ENCODE measurements at places on chromosomes 4 and X. TPM values are rescaled to one million over a fixed set of nuclear protein-coding genes. Genes with fewer than 3 reads are reported as not detected.

Gene SMR3B
- not detected for total RNA-seq

Gene SPANXD
- not detected for total RNA-seq

Gene IQCM
- total RNA-seq, result 0.68 TPM

GRCh38 chr4:123093236-123093635 is 170.8 kb upstream of the NUDT6 start:
- no peak for DNase-seq

DNA sequence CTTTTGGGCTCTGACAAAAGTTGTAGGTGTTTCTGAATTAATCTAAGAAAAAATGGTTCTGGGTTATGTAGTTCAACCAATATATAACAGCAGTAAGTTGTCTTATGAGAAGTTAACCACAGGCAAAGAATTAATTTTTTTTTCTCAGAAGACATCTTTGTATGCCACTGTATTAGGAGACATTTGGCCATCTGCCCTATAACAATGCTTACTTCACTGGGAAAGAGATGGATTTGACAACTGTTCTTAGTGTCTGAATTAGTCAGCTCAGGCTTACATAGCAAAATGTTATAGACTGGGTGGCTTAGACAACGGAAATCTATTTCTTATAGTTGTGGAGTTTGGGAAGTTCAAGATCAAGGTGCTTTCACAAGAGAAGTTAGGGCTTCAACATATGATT is 508.1 kb downstream of the STIM2 start:
- no peak for DNase-seq

DNA sequence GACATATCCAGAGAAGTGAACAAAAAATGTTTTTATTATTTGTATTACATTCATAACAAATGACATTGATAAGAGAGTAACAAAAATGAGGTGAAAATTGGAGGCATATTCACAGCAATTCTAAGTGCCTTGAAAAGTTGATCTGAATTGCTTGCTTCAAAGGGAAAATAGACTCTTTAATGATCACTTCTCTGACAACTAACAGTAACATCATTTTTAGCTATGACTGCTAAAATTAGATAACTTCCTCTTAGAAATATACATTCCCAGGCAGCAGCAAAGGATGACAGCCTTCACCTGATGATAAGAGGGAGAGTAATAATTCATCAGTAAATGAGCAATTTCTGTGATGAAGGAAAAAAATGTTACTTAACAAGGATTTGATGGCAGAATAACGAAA is 472.5 kb downstream of the PCDH10 start:
- DNase-seq, result no peak

GRCh38 chrX:150692296-150692695 is 900 bp upstream of the MTMR1 start:
- DNase-seq, result no peak

DNA sequence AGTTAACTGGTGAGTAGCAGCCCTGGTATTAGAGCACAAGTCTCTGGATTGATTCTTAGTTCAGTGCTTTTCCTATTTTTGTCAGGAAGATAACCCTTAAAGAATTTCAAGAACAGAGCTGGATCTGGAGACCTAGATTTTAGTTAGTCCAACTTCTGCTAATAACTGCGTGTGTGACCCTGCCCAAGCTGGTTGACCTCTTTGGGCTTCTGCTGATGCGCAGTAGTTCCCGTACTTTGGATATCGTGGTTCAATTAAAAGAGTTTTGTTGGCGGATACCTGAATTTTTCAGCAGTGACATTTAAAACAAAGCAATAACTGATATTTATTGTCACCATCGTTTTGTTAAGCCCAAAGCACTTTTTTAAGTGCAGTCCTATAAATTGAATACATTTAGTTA is 9.3 kb downstream of the MSMO1 start:
- DNase-seq, result no peak

DNA sequence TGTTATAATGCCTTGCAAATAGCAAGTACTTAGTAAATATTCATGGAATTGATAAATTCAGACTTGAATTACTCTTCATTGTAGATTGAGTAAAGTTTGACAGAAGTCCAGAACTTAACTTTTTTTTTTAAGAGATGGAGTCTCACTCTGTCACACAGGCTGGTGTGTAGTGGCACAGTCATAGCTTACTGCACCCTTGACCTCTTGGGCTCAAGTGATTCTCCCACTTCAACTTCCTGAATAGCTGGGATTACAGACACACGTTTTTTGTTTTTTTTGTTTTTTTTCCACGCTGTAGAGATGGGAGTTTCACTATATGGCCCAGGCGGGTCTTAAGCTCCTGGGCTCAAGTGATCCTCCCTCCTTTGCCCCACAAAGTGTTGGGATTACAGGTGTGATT is 32.1 kb downstream of the UBE2K start:
- DNase-seq, result no peak

GRCh38 chr4:76238236-76238635 is 13.3 kb upstream of the FAM47E start:
- DNase-seq, result no peak

GRCh38 chr4:93751411-93751810 is 77.1 kb upstream of the ATOH1 start:
- DNase-seq, result no peak

DNA sequence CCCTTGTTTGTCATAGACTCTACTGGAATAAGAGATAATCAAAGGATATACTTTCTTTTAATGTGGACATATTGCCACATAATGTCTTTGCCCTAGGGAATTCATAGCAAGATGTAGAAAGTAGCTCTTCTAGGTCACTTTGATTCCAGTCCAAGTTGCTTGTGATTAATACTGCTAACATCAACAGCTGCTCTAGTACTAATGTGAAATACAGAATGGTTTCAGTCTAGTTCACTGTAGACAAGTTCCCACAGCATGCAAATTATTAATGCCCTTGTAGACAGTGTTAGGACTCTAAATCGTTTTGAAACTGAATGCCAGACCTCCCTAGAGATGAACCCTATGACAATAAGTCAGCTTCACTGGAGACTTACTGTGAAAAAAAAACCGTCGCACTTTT is 494.6 kb upstream of the ATOH1 start:
- no peak for DNase-seq

DNA sequence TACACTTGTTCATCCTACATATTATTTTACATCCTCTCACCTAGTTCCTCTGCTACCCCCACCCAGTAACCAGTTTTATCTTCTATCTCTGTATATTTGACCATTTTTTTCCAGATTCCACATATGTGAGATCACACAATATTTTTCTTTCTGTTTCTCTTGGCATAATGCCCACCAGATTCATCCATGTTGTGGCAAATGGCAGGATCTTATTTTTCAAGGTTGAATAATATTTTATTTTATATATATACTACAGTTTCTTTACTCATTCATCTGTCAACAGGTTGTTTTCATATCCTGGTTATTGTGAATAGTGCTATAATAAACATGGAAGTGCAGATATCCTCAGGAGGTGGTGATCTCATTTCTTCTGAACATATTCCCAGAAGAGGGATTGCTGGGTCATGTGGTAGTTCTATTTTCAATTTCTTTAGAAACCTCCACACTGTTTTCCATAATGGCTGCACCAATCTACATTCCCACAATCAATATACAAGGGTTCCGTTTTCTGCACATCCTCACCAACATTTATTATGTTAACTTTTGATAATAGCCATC is 48.2 kb downstream of the THAP9 start:
- no peak for DNase-seq
